Neuronal stem cell (in vitro differentiated cells): ENCODE measurements at places on chromosomes 5 and 9.

DNA sequence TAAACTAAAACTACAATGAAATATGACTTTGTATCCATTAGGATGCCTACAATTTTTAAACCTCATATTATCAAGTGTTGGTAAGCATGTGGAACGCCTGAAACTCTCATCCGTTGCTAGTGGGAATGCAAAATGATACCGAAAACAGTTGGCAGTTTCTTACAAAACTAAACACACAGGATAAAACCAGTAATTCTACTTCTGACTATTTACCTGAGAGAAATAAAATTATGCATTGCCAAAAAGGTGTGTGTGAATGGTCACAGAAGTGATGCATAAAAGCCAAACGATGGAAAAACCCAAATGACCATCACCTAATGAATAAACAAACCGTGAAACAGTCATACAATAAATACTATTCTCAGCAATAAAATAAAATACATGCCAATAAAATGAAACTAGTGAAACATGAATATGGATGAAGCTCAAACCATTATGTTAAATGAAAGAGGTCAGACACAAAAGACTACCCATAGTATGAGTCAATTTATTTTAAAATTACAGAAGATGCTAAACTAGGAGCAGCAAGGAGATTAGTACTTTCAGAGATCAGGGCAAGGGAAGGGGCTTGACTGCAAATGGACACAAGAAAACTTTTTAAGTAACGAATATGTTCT is 13.4 kb downstream of the AUH start:
- H3K27me3 ChIP-seq = no peaks in the 10 kb centered on the region
- no peaks in the 10 kb centered on the region for H3K4me1 ChIP-seq
- H3K27ac ChIP-seq = no peak overlapping the region

DNA sequence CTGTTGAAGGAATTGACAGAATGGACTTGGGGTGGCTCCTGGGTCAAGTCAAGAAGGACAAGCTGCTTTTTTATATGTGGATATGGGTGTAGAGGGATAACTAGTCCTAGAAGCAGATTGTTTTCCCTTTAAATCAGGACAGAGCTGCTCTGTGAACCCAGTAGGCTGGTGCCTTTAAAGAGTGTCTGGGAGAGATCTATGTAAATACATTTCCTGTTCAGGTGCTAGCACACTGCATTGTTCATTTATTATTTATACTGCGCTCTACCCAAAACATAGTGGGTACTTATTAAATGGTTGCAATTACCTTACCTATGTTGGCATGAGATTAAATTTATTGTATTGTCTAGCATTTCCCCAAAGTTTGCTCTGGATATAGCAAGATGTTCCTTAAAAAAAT is 86.6 kb upstream of the EQTN start:
- no peak overlapping the region for H3K4me3 ChIP-seq
- no peak for DNase-seq
- H3K27me3 ChIP-seq = no peaks in the 10 kb centered on the region
- H3K4me1 ChIP-seq = no peaks in the 10 kb centered on the region

GRCh38 chr9:81841333-81841732 is 86.9 kb upstream of the SPATA31D4 start:
- no peak overlapping the region for H3K27ac ChIP-seq
- H3K4me3 ChIP-seq = no peak overlapping the region
- DNase-seq = no peak
- H3K4me1 ChIP-seq = peaks cover 2% of the 10 kb centered on the region
- no peaks in the 10 kb centered on the region for H3K36me3 ChIP-seq

- no peak for DNase-seq
- no peaks in the 10 kb centered on the region for H3K4me1 ChIP-seq
- H3K36me3 ChIP-seq = no peaks in the 10 kb centered on the region
- H3K4me3 ChIP-seq = no peak overlapping the region
These were observed 538.6 kb downstream of the CDH12 start for GRCh38 chr5:22314548-22314947.

GRCh38 chr9:70160686-70161600 is 97.8 kb upstream of the SMC5 start:
- no peak overlapping the region for H3K4me3 ChIP-seq
- no peak for DNase-seq
- no peak overlapping the region for H3K27ac ChIP-seq
- no peaks in the 10 kb centered on the region for H3K4me1 ChIP-seq
- H3K27me3 ChIP-seq = no peaks in the 10 kb centered on the region

DNA sequence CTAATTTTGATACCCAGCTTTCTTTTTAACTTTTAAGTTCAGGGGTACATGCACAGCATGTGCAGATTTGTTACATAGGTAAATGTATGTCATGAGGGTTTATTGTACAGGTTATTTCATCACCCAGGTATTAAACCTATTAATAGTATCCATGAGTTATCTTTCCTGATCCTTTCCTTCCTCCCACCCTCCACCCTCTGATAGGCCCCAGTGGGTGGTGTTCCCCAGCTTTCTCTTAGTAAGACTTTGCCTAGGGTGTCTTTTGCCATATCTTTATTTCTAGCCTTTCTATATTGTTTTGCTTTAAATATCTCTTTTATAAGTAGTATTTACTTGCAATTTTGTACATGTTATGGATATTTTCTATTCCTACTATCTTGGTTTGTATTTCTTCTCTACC is 243.7 kb downstream of the SGCD start:
- H3K4me1 ChIP-seq = no peaks in the 10 kb centered on the region
- no peak overlapping the region for H3K27ac ChIP-seq

- no peak overlapping the region for H3K27ac ChIP-seq
- DNase-seq = no peak
- H3K4me1 ChIP-seq = peaks cover 5% of the 10 kb centered on the region
These were observed 52.0 kb upstream of the KCNIP1 start for GRCh38 chr5:170451747-170452365.

DNA sequence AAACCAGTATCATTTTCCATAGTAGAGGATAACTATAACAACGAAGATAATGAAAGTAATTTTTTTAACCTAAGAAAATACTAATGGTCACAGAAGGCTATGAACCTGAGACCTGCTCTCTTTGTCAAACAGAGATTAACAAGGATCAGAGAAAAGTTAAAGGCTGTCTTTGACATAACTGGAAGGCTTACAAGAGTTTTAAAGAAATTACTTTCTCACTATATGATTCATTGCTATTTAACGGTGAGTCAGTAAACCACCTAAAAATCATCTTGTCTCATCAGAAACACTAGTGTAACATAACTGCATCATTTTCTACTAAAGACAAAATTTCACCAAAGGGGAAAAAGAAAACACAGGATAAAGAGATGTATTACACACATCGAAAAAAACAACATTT is 19.3 kb downstream of the MLANA start:
- no peaks in the 10 kb centered on the region for H3K36me3 ChIP-seq
- H3K27me3 ChIP-seq = no peaks in the 10 kb centered on the region
- no peak overlapping the region for H3K4me3 ChIP-seq
- H3K27ac ChIP-seq = no peak overlapping the region

DNA sequence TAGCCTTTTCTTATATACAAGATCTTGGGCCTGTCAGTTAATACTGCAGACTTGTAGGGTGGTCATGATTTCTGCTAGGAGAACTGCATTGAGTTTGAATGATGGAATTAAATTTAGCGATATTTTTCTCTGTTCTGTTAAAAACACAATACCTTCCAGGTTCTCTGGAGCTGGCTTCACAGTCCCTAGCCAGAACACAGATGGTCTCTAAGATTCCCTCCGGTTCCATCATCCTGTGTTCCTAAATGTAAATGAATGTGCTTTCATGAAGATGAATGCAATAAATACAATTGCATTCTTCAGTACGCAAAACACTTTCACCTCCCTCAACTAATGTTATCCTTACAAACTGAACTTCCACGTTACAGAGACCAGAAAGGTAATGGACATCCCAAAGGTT is 264.9 kb downstream of the ASTN2 start:
- H3K4me1 ChIP-seq = no peaks in the 10 kb centered on the region
- no peaks in the 10 kb centered on the region for H3K36me3 ChIP-seq
- H3K4me3 ChIP-seq = no peak overlapping the region
- no peak overlapping the region for H3K27ac ChIP-seq
- DNase-seq = no peak

DNA sequence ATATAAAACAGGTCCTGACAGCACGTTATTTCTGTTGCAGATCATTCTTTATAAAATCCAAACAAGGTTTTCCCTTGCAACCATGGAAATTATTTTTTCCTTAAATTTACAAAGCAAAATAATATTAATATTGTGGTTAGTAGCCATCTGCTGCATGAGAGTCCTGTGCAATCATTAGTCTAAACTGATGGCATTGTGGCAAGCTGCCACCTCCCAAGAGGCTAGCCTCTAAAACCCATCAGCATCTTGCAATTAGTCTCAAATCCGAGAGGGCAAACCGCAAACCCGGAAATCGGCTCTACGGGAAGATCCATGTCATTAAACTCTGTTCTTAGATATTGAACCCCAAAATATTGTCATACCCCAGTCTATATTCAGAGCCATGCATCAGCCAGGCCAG is 11.3 kb upstream of the CDH6 start:
- H3K27me3 ChIP-seq = no peaks in the 10 kb centered on the region
- no peak overlapping the region for H3K27ac ChIP-seq
- DNase-seq = no peak
- H3K4me3 ChIP-seq = no peak overlapping the region
- no peaks in the 10 kb centered on the region for H3K4me1 ChIP-seq

DNA sequence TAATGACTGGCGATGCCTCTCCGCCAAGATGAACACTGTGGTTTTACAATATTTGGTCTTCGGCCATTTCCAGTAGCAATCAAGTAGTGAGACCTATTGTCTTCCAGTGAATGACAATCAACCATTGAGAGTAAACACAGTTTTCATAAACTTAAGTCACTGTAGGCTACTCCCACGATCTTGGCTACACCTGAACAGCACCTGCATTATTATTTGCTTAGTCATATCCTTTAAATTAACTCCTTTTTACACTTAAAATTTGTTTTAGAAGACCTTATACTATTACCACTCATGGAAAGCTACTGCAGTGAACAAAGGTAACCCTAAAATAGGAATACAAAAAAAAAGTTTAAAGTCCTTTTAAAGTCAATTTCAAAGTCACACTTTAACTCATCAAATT is 58.2 kb downstream of the ZNF354C start:
- H3K27ac ChIP-seq = no peak overlapping the region
- H3K36me3 ChIP-seq = no peaks in the 10 kb centered on the region
- H3K27me3 ChIP-seq = no peaks in the 10 kb centered on the region
- H3K4me1 ChIP-seq = no peaks in the 10 kb centered on the region
- no peak overlapping the region for H3K4me3 ChIP-seq

GRCh38 chr5:60677850-60678664 is 21.9 kb downstream of the DEPDC1B start:
- DNase-seq = no peak
- H3K27me3 ChIP-seq = no peaks in the 10 kb centered on the region
- peaks cover 4% of the 10 kb centered on the region for H3K4me1 ChIP-seq
- H3K36me3 ChIP-seq = peaks cover 66% of the 10 kb centered on the region
- no peak overlapping the region for H3K27ac ChIP-seq

- H3K27ac ChIP-seq = no peak overlapping the region
- H3K4me3 ChIP-seq = no peak overlapping the region
- peaks cover 13% of the 10 kb centered on the region for H3K4me1 ChIP-seq
- no peaks in the 10 kb centered on the region for H3K27me3 ChIP-seq
These were observed 6.7 kb downstream of the DAB2IP start for GRCh38 chr9:121658166-121658565.

- no peak overlapping the region for H3K27ac ChIP-seq
- no peaks in the 10 kb centered on the region for H3K36me3 ChIP-seq
- no peak overlapping the region for H3K4me3 ChIP-seq
- no peaks in the 10 kb centered on the region for H3K27me3 ChIP-seq
- H3K4me1 ChIP-seq = no peaks in the 10 kb centered on the region
These were observed 696.5 kb upstream of the CDH9 start for GRCh38 chr5:27734838-27735237.

GRCh38 chr5:122099060-122099790 is 21.2 kb upstream of the LOX start:
- DNase-seq = no peak
- no peaks in the 10 kb centered on the region for H3K36me3 ChIP-seq
- H3K27ac ChIP-seq = no peak overlapping the region
- no peak overlapping the region for H3K4me3 ChIP-seq
- H3K27me3 ChIP-seq = no peaks in the 10 kb centered on the region

GRCh38 chr5:8176101-8176693 is 307.2 kb downstream of the MTRR start:
- no peaks in the 10 kb centered on the region for H3K4me1 ChIP-seq
- no peaks in the 10 kb centered on the region for H3K36me3 ChIP-seq
- H3K4me3 ChIP-seq = no peak overlapping the region
- H3K27ac ChIP-seq = no peak overlapping the region

- no peaks in the 10 kb centered on the region for H3K27me3 ChIP-seq
- DNase-seq = no peak
- H3K4me3 ChIP-seq = no peak overlapping the region
- H3K27ac ChIP-seq = no peak overlapping the region
These were observed 782.4 kb upstream of the ZNF608 start for GRCh38 chr5:125528881-125529280.

DNA sequence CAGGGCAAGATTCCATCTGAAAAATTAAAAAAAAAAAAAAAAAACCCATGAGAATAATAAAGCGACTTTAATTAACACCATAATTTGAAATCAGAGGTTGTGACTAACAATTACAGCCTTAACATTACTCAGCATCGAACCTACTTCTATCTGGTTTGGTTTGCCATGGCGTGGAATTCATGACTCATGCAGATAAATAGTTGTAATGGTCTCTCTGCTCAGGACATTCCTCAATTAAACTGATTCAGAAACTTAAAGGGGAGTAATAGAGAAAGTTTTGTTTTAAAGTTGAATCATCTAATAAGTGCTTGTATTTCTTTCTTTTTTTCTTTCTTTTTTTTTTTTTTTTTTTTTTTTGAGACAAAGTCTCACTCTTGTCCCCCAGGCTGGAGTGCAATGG is 135.5 kb downstream of the SPATA31D1 start:
- H3K27ac ChIP-seq = no peak overlapping the region

DNA sequence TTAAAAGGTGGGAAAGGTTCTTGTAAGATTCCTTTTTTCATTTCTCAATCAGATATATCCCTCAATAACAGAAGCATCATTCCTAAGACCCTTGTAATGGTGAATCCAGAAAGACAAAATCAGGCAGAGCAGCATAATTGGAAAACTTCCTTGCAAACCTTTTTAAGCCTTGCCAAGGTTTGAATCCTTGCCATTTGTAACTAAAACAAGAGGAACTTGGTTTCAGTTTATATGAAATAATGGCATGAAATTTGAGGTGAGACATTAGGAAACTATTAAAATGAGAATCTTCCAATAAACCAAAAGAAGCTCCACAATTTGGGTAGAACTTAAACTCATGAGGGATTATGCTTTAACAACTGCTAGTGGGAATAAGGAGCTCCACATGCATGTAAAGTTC is 384.7 kb upstream of the SMC2 start:
- H3K4me3 ChIP-seq = no peak overlapping the region
- H3K27ac ChIP-seq = no peak overlapping the region
- no peaks in the 10 kb centered on the region for H3K36me3 ChIP-seq
- H3K4me1 ChIP-seq = no peaks in the 10 kb centered on the region
- H3K27me3 ChIP-seq = no peaks in the 10 kb centered on the region
- no peak for DNase-seq

GRCh38 chr9:121839726-121840500 is 188.5 kb downstream of the DAB2IP start:
- H3K4me3 ChIP-seq = peak overlapping the region; percentile 28
- DNase-seq = no peak
- peaks cover 5% of the 10 kb centered on the region for H3K4me1 ChIP-seq

- H3K27me3 ChIP-seq = no peaks in the 10 kb centered on the region
- H3K4me3 ChIP-seq = no peak overlapping the region
- peaks cover 4% of the 10 kb centered on the region for H3K4me1 ChIP-seq
- H3K27ac ChIP-seq = no peak overlapping the region
- H3K36me3 ChIP-seq = no peaks in the 10 kb centered on the region
These were observed 51.7 kb downstream of the RETREG1 start for GRCh38 chr5:16565118-16565517.
